Activated CD8-positive, alpha-beta memory T cell treated with anti-CD3 and anti-CD28 coated beads for 24 hours (primary cell): ENCODE measurements at places on chromosomes 3 and 15.
A peak's percentile ranks its signal among the peaks of the same experiment; 100 is the strongest.

DNA sequence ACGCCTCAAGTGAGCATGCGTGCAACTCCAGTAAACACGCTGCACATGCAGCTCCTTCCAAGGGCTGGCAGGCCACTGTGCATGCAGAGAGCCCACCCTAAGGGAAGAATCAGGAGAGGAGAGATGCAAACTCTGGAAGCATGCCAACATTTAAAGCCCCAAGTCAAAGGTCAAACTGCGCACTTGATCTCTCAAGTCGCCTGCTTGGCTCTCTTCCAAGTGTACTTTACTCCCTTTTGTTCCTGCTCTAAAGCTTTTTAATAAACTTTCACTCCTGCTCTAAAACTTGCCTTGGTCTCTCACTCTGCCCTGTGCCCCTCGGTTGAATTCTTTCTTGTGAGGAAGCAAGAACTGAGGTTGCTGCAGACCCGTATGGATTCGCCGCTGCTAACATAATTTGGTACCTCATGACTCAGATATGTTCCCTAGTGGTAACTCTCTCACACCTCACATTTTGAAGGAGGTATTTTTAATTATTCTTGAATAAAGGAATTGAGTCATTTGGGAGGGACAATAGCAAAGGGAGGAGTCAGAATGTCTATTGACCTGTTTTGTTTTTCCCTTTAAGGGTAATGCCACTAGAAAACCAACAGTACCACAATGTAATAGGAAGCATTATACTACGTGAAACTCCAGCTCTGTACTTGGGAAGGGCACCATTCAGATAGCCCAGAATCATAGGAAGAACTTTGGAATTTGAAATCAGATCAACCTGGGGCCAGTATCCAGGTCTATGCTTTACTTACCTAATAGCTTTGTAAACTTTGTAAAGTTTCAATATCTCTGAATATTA is 19.6 kb upstream of the DGKG start:
- no peak for DNase-seq

DNA sequence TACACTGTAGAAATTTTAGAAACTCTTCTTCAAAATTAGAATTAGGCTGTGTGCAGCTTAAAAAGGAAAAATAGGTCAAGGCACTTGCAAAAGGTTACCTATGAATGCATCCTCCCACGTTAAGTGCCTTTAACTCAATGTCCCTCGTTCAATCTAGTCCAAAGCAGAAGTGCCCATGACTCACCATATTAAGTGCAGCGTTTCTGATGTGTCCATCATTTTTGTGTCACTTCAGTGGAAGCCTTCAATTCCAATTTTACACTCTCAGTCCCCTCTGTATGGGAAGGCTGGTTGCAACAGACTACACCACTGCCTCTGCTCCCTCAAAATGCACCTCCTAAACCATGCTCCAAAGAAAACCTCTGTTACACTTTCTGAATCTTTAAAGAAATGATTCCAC is 53.4 kb downstream of the FOXB1 start:
- DNase-seq, result no peak

GRCh38 chr3:19938295-19938627 is 4.2 kb upstream of the EFHB start:
- DNase-seq, result no peak

DNA sequence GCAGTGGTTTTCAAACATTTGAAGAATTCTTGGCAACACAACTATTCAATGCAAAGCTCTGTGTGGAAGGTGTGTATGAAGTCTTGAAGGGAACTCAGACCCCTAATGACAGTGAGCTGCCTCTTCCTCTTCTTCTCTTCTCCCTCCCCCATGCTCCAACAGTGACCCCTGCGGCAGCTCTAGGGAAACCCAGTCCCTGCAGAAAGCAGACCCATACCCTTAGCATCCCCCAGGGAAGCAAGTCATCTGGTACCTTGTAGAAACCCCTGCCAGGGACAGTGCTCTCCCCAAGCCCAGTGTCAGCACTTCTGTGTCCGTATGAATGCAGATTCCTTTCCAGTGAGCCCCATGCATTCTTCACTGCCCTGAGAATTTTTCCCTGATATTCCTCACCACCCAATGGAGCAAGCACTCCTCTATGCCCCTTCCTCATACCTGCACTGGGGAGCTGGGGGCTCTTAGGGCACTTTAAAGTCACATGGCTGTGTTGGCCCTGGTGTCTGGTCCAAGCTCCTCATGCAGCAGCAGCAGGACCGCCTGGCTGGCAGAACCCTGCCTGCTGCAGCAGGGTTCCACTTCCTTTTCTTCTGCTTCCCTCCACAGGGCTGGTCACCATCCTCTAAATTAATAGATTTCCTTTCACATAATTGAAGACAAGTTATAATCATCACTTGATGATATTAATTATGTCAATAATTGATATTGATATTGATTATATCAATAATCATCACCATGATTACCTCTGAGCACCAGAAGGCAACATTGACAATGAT is 442.5 kb downstream of the EPHB1 start:
- no peak for DNase-seq

GRCh38 chr3:51704511-51704950 is 2.3 kb upstream of the GRM2 start:
- DNase-seq, result no peak

DNA sequence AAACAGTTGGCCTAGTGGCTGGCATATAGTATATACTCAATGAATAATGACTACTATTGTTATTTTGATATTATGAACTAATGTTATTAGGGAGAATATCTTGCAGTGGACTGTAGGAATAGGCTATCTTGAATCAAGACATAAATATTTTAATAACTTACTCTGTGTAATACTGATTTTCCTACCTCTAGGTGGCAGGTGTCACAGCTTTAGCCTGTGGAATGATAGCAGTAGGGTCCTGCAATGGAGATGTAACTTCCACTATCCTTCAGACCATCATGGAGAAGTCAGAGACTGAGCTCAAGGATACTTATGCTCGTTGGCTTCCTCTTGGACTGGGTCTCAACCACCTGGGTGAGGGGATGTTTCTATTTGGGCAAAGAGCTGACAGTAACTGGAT is 6.5 kb downstream of the PSMD2 start:
- DNase-seq, result no peak

DNA sequence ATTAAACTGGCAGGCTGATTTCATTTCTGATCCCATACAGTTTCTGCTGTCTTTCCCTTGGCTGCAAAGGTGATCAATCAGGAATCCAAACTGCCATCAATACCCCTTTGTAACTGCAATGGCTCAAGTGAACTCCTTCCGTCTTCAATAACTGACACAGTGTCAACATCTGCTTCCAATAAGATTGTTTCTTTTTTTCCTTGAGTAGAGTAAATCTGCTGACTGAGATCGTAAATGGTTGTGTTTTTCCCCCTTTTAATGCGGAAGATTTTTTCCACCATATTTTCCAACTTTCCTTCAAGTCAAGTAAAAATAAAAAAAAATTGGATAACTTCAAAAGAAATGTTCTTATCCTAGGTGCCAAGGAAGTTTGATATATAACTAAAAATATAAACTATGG is 48.7 kb downstream of the VGLL3 start:
- DNase-seq, result no peak

DNA sequence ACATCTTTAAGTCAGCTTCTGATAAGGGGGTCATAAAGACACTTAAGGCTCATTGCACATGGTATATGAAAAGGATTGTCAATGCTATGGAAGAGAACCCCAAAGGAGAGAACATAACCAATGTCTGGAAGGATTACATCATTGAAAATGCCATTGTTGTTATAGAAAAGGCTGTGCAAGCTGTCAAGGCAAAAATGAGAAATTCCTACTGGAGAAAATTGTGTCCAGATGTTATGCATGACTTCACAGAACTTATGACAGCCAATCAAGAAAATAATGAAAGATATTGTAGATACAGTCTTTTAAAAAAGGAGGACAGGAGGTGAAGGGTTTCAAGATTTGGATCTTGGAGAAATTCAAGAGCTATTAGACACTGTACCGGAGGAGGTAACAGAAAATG is 96.3 kb upstream of the MBNL1 start:
- no peak for DNase-seq

- DNase-seq, result peak; percentile 64
Measured at GRCh38 chr15:88878720-88879184, 16.6 kb downstream of the HAPLN3 start.

GRCh38 chr3:11431319-11431718 is 159.1 kb downstream of the ATG7 start:
- no peak for DNase-seq

DNA sequence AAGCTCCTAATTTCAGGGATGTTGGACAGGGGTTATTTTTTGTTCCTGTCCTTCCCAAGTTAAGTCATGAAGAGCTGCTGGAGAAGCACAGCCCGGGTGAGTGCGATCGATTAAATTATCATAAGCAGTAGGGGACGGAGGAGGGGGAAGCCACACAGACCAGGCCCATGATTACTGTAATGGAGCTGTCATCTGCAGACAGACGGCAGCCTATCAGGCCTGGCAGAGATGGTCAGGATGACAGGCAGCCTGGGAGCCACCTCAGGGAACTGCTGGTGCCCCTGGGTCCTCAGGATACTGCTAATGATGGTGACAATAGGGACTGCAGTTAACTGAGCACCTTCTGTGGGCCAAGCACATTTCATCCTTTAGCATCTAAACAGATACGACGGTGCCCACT is 147.7 kb downstream of the RAB11A start:
- no peak for DNase-seq

DNA sequence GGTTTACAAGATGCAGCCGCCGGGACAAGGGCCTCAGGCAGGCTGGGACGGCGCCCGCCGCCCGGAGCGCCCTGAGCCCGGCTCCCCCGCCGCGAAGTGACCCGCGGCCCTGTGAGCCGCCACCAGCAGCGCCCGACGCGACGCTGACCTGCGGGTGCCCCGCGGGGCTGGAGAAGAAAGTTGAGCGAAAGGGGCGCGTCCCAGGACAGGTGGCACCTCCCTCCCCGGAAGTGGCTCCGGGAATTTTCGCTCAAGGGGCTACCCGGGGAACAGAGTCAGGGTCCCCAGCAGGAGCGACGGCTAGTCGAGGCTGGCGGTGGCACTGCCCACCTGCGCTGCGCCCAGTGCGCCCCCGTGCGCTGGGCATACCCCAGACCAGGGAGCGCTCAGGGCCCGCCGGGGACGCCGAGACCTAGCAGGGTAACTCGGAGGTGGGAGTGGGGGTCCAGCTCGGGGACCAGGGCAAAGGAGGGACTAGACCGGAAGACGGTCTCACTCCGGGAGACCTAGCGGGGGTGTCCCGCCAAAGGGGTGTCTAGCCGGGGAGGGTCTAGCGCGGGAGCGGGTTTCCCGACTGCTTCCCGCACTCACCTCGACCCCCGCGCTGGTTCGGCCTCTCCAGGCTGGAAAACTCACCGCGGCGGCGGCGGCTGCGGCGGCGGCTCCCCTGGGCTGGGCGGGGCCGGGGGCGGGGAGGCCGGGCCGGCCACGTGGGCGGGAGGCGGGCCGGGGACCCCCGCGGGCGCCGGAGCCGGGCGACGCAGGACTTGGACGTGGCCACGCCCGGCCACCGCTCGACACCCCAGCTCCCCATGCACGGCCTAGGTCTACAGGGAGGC is 18.4 kb downstream of the SPATA12 start:
- DNase-seq, result peak; percentile 68

- DNase-seq, result no peak
Measured at GRCh38 chr3:188233320-188233719, 79.4 kb downstream of the LPP start.

DNA sequence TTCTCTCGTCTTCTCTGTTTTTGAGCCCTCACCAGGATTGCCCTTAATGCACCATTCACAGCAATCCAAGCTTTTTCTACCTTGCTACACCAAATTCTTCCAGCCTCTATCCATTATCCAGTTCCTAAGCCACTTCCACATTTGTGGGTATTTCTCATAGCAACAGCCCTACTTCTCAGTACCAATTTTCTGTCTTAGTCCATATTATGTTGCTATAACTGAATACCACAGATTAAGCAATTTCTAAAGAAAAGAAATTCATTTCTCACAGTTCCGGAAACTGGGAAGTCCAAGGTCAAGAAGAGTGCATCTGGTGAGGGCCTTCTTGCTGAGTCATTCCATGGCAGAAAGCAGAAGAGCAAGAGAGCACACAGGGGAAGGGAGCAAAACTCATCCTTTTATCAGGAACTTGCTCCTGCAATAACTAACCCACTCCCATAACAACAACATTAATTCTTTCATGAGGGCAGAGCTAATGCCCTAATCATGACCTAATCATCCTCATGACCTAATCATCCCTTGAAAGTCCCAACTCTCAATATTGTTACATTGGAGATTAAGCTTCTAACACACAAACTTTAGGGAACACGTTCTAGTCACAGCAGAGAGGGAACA is 9.7 kb upstream of the EIF1B start:
- DNase-seq, result no peak

DNA sequence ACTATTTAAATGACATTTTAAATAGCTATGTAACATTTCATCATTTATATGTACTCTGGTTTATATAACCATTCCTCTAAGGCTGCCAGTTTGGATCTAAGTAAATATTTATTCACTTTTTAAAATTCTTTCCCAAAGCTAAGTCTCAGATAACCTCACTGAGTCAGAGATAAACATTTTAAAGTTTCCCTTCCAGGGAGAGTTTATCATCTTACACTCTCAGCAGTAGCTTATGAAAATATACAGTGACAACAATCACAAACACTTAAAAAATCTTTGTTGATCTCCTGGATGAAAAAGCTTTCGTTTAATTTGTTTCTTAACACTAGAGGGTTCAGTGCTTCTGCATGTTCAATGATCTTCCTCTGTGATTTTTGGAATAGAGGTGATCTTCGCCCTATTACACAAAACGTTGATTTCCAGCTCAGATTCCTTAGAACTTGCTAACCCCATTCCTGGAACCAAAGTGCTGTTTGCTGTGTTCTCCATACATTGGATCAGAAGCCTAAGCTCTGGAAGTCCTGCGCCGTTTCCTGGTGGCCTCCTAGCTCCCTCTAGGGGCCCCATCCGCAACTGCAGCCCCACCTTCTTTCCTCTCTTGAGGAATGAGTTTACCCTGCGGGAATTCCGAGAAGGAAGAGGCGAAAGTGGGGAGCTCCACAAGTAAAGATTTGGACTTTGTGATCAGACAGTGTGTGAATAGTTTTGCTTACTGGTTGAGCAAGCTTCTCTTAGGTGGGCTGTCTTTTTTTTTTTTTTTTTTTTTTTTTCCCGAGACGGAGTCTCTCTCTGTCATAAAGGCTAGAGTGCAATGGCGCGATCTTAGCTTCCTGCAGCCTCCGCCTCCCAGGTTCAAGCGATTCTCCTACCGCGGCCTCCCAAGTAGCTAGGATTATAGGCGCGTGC is 29.3 kb upstream of the SACM1L start:
- peak; percentile 71 for DNase-seq

- no peak for DNase-seq
Measured at GRCh38 chr3:121592856-121593702, at the start of gene FBXO40. FBXO40 (plus strand) TSS chr3:121593379; CDS start chr3:121620576, 27,197 bp downstream.

GRCh38 chr15:91469632-91470567 is 369.8 kb downstream of the SV2B start:
- DNase-seq, result peak; percentile 73

DNA sequence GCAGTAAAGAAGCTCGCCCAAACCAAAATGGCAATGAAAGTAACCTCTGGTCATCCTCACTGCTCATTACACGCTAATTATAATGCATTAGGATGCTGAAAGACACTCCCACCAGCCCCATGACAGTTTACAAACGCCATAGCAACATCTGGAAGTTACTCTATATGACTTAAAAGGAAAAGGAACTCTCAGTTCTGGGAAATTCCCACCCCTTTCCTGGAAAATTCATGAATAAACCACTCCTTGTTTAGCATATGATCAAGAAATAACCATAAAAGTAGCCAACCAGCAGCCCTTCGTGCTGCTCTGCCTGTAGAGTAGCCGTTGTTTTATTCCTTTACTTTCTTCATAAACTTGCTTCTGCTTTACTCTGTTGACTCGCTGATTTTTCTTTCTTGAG is 164.6 kb downstream of the SMAD6 start:
- peak; percentile 7 for DNase-seq
